ENCODE measurements at places on chromosomes 3 and 15.

DNA sequence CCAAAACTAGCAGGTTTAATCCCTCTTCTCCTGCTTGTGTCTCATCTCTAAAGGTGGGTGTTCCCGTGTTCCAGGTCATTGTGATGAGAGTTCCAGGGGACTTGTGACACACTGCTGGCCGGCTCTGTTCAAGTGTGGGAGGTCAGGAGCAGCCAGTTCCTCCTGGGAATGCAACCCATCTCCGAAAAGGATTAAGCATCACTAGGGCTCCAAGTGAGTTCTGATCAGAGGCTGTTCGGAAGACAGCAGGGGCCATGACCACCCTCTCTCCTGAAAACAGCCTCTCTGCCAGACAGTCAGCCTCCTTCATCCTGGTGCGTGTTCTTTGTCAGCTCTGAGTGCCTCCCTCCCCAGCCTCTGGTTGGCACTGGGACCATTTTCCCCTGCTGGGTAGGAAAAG, at the start of gene TBC1D21:
Gene TBC1D21 (plus strand): TSS at position 109 of the 400 bp plus-strand sequence. CDS start 146 bp downstream, at position 255.
- DNase-seq: no peak

DNA sequence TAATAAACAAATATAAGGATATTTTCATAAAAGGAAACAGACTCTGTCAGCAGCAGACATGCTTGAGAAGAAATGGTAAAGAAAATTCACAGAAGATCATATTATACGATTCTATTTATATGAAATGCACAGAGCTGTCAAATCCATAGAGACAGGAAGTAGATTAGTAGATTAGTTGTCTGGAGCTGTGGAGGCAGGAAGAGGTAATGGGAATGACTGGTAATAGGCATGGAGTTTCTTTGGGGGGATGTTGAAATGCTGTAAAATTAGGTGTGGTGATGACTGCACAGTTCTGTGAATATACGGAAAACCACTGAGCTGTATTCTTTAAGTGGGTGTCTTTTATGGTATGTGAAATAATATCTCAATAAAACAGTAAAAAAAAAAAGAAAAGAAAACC, 35.3 kb downstream of the CEP152 start:
- no peak for DNase-seq

DNA sequence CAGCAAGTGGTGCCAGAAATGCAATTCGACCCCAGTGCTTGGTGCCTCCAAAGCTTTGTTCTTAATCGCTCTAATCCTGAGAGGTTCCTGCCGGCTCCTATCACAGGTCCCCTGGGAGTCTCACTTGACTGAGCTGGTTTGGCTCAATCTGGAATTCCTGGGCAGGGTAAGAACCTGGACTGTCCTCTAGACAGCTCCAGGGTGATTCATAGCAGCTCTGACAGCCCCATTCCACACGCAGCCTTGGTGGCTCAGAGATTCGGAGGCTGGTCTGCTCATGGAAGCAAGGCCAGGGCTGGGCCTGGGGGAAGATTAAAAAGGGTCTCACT, 37.9 kb downstream of the MYO5C start:
- DNase-seq: no peak

DNA sequence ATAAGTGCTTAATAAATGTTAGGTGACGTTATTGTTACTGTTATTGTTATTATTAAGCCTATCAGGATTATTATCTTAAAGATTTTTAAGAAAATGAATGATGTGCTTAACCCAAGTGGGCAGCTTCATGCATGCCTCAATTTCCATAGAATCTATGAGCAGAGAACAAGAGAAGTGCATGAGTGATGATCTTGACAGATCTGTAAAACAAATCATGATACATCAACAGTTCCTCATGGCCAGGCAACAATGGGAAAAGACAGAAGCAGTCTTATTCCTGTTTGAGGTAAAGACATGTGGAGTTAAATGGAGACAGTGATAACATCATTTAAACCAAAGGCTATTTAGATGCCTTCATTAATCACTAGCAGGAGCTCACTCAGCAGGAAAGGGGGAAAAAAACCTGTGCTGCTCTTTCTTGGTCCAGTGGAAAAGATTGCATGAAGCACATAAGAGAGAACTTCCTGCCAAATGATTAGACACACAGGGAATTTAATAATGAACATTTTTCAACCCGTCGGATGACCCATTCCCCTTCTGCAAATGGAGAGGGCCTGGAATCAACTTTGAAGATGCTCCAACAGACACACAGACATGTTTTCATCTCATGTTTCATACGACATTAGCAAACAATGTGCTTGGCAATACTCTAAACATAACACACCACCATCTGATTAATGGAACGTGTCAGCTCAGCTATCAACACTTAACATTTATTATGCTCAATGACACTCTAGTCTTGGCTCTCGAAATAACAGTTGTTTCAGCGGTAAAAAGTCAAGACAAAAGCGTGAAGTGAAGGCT, 212.2 kb upstream of the LRRN1 start:
- no peak for DNase-seq

DNA sequence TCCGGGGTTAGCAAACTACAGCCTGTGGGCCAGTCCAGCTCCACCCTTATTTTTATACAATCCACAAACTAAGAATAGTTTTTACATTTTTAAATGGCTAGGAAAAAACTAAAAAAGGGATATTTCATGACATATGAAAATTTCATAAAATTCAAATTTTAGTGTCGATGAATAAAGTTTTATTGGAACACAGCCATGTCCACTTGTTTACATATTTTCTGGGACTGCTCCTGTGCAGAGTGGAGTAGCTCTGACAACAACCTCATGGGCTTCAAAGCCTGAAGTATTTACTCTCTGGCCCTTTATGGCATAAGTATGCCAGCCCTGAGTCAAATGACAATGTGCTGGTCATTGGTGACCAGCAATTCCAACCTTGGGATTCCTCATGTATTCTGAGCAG, 17.2 kb downstream of the EFCC1 start:
- DNase-seq: no peak

DNA sequence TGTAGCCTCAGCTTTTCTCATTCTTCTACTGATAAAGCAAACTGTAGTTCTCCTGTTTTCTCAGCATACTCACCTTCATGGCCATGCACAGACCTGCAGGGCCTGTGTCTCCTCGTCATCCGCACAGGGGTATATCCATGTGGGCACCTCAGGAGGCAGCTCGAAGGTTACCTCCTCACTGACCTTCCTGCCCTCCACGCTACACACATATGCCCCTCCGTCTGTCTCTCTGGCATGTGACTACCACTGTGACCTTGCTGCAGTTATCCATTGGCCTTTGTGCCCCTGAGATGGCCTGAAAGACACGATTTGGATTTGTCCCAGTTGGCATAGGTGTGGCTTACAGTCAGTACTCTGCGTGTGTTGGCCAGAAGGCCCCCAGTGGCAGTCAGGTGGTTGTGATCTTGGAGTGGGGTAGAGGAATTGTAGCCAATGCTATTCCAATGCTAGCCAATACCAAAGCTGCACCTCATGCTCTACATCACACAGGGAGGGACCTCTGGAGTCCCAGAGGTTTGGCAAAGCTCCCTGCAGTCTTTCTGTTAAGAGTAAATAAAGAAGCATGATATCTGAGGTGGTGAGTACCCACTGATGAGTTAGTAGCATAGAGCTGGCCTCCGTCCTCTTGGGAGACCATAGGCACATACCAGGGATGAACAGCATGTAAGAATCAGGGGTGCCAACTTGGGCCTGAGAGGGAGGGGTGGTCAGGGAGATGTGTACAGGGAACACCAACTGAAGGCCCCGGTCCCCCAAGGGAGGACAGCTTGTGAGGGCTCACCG, 143.4 kb downstream of the EEFSEC start:
- DNase-seq: no peak

GRCh38 chr3:194256040-194256945, 94.8 kb downstream of the CPN2 start:
- no peak for DNase-seq

GRCh38 chr15:91476861-91477260, 376.6 kb upstream of the SLCO3A1 start:
- no peak for DNase-seq

DNA sequence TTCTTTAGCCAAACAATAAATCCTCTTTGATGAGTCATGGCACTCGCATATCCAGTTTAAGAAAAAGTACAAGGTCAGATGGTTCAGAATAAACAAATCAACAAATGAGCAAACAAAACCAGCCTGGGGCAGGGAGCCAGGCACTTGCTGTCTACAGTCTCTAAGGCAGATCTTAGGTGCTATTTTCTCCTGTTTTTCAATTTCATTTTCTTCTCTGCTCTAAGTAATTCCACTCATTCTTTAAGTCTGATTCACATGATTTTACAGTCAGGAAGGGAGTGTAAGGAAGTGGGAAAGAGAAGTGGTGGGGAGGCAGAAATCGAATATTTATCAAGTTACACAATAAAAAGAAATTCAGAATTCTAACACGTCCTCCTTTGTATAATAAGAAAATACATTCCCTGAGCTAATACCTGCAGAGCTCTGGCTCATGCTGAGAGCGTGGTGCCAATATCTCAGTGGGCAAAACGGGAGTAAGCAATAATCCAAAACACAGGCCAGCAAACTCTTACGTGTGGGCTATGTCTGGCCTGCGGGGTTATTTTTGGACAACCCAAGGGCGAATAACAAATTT, 298.6 kb downstream of the ADAMTS17 start:
- DNase-seq: no peak
